H4 (cell line): ENCODE measurements at places on chromosomes 7 and 10.
A peak's percentile ranks its signal among the peaks of the same experiment; 100 is the strongest.

DNA sequence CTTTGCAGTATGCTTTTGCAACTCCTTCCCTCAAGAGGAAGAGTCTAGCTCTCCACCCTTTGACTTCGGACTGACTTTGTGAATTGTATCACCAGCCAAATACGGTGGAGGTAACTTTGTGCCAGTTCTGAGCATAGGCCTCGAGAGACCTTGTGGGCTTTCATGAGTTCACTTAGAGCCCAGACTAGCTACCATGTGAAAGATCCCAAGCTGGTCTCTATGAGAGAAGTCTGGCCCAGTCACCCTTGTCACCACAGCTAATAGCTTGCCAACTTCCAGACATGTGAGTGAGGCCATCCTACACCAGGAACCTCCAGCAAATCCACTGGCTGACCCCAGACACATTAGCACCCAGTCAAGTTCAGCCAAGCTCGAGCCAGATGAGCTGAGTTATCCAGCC is 72.2 kb upstream of the EXOC4 start:
- DNase-seq: no peak

DNA sequence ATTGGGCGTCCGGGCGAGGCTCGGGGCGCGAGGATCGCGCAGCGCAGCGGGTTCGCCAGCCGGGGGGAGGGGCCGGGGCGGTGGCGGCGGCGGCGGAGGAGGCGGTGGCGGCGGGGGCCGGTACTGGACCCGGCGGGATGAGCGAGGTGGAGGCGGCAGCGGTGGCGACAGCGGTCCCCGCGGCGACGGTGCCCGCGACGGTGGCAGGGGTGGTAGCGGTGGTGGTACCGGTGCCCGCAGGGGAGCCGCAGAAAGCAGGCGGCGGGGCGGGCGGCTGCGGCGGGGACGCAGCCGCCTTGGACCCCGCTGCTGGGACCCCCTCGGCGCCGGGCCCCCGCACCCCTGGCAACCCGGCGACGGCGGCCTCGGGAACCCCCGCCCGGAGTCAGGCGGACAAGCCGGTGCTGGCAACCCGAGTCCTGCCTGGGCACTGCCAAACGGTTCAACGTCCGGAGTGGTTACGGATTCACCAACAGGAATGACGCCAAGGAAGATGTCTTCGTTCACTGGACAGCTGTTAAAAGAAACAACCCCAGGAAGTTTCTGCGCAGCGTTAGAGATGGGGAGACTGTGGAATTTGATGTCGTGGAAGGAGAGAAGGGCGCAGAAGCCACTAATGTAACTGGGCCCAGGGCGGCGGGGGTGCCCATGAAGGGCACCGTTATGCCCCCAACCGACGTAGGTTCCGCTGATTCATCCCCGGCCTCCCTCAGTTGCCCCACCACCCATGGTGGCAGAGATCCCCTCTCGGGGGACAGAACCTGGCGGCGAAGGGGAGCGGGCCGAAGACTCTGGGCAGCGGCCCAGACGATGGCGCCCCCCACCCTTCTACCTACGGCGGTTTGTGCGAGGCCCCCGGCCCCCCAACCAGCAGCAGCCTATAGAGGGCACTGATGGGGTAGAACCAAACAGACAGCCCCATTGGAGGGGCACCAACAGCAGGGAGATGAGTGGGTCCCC is 100.3 kb upstream of the CPXM2 start:
- no peak for DNase-seq

DNA sequence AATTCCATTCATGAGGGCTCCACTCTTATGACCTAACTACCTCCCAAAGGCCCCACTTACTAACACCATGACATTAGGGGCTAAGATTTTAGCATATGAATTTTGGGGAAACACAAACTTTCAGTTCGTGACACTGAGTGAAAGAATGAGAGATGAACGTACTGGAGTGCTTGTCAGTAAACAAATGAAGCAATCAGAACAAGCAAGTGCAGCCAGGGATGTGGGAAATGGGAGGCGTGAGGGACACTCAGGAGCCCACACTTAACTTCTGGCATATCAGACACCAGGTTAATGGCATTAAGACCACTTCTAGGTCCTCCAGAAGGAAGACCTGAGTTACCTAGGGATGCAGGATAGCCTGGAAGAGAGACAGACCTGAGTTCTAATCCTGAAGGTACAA is 2.3 kb upstream of the MDFIC start:
- no peak for DNase-seq

GRCh38 chr10:125093974-125094705 is 66.2 kb downstream of the CTBP2 start:
- DNase-seq: no peak

GRCh38 chr7:27647046-27647445 is 15.6 kb downstream of the HIBADH start:
- DNase-seq: peak; percentile 91

- no peak for DNase-seq
Observed at GRCh38 chr7:98034081-98035035, 44.4 kb upstream of the OCM2 start.

DNA sequence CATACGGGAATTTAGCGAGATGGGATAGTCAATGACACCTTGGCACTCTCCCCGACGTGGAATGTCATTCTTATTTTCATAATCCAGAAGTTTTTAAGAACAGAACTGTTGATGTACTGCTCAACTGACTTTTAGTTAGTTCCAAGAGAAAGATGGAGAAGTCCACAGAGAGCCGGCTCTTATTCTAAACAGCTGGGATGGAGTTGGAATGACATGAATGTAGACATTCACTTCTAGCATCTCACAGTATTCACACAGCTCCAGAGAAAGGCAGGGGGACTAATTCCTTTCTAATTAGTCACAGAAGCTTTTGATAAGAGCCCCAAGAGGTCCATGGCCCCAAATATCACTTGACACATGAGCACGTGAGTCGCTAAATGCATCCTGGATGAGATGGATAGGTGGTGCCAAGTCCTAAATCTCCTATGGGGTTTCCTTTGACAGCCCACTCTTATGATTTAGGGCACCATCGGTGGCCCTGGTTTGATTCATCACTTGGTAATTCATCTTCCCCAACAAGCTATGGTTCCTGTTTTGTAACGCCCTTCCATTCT is 420.3 kb upstream of the AUTS2 start:
- DNase-seq: no peak

GRCh38 chr7:3805151-3805550 is 504.1 kb downstream of the SDK1 start:
- DNase-seq: peak; percentile 53

DNA sequence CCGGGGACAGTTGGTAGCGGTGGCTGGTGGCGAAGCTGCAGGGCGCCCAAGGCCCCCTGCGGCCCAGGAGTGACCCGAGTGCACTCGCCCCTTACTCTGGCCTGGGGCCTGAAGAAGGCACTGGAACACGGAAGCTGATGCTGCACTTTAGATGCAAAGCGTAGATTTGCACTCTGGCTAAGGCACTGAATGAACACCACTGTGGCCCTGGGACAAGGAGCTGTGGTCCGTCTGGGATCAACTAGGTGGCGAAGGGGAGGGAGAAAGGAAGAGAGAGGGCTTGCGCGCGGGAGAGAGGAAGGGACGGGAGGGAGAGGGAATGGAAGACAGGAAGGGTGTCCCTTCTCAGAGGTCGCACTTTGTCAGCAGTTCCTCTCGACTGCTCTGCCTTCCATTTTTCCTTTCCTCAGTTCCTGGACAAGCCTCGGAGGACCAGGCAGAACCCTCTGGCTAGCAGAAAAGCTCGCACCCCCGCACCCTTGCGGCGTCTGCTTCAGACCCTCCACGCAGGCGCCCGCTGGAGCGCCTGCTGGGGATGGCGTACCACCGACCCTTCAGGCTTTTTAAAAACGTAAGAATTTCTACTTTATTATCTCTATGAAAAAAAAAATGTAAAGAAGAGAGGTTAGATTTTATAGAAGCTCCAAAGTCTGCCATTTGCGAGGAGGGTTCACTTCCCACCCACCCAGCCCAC is 1.2 kb downstream of the FERD3L start:
- no peak for DNase-seq

DNA sequence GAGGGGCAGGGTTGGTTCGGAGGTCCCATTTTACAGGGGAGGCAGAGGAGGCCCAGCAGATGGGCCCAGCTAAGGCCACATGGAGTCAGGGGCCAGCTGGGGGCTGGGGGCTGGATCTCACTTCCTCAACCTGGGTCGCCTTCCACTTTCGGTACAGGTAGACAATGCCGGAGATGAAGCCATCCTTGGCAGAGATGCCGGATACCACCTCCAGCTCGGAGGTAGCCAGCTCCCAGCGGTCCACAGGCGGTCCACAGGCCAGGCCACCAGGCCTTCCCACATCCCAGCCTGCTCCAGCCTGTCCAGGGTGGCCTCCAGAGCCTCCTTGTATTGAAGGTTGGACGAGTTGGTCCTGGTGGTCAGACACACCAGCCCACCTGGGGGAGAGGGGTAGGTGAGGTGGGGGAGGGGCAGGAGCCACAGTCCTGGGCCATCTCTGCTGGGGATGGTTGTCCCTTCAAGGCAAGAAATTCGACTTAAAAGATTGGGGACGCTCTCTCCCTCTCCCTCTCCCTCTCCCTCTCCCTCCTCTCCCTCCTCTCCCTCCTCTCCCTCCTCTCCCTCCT is 3.9 kb downstream of the CLDN4 start:
- DNase-seq: no peak

GRCh38 chr10:130215931-130216231 is 79.7 kb downstream of the GLRX3 start:
- no peak for DNase-seq

GRCh38 chr10:70812814-70813213 is 2.9 kb upstream of the SGPL1 start:
- no peak for DNase-seq

- DNase-seq: no peak
Observed at GRCh38 chr7:75072981-75073283, 670 bp downstream of the RCC1L start.

- DNase-seq: peak; percentile 76
Observed at GRCh38 chr7:109003742-109004141, 434.1 kb downstream of the DNAJB9 start.

- DNase-seq: no peak
Observed at GRCh38 chr10:47440207-47440606, 43.7 kb downstream of the ANXA8 start.

- DNase-seq: no peak
Observed at GRCh38 chr7:73397521-73398281, 35.9 kb upstream of the FZD9 start.

- no peak for DNase-seq
Observed at GRCh38 chr7:17211307-17211836, 87.1 kb upstream of the AHR start.

DNA sequence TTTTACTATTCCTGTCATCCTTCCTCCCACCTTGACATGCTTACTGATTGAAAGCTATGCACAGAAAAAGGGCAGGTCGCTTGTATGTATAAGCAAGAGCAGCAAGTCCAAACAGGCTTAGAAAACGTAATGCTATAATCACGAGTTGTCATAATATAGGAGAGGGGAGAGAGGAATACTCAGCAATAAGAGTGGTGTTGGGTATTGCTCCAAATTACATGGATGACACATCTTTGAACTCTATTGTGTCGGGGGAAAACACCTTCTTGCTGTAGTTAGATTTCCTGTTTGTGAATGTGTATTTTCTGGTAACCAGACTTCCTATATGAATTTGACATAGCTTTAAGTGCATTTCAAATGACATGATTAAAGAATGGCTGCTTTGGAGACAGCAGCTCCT is 7.5 kb downstream of the MET start:
- no peak for DNase-seq

- DNase-seq: no peak
Observed at GRCh38 chr7:75808106-75808505, 5.5 kb downstream of the CCL24 start.

DNA sequence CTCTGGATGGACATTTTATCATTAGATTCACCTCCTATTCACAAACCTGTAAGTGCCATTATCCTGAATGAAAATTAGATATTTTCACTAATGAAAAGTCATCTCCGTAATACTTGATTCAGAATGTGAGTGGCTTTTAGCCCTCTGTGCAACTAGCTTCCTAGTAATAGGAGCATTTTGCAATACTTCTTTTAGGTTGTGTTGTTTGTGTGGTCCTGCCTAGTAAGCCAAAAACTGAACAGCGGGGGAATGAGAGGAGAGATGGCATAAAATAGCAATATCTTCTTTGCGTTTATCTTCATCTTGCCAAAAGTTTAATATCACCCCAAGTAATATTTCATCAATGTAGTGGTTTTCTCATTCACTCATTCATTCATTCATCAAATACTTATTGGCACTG is 507.5 kb upstream of the CELF2 start:
- no peak for DNase-seq

GRCh38 chr7:139660317-139661042 is 117.3 kb downstream of the HIPK2 start:
- no peak for DNase-seq

- DNase-seq: no peak
Observed at GRCh38 chr10:62426086-62426485, 51.9 kb downstream of the ZNF365 start.

- DNase-seq: no peak
Observed at GRCh38 chr7:107149863-107150262, 18.9 kb upstream of the HBP1 start.

- no peak for DNase-seq
Observed at GRCh38 chr7:3280946-3281656, 20.0 kb upstream of the SDK1 start.

- DNase-seq: no peak
Observed at GRCh38 chr10:50033481-50033880, 34.3 kb upstream of the WASHC2A start.

DNA sequence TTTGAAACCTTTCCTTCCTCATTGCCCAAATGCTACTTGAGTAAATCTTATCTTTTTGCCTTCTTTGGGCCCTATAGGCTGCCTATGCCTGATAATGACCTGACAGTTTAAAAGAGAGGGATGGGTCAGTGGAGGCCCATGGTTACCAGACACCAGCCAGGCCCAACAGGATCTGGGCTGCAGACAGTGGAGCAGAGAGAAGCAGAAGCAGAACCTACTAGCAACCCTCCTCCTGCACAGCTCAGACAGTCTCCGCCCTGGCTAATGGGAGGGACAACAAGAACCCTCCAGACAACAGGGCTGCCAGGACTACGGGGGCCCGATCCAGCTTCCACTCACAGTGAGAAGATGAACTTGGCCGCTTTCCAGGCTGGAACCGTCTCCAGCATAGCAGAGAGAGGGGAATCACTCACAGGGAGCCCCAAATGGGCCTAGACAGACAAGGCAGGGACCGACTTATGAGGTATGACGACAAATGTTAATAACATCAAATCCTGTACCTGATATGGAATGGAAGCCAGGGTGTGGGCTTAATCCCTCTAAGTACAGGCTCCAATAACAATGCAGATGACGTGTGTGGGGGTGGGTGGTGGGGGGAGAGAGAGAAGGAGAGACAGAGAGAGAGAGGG is 31.7 kb upstream of the DGKI start:
- DNase-seq: no peak

GRCh38 chr7:130882396-130882795 is 148.4 kb upstream of the KLF14 start:
- no peak for DNase-seq

DNA sequence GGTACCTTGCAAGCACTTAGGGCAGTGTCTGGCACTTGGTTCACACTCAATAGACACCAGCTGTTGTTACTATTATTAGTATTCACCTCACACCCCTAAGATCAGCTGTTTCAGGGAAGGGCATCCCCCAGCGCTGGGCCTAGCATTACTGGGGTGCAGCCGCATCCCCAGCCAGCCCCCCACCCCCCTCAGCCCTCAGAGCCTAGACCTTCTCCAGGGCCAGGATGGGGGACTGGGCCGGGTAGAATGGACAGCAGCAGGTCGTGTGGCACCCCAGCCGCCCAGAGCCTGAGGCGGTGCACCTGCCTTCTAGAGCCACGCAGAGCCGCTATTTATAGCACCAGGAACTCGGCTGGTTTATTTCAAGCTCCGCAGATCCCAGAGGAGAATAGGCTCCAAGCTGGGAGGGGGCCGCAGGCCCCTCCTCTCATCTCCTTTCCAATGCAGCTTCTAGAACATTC is 60.5 kb downstream of the GTF2IRD1 start:
- no peak for DNase-seq

- DNase-seq: no peak
Observed at GRCh38 chr7:2843711-2844152, 376 bp downstream of the GNA12 start.
